NCI-H1105 (cell line): ENCODE measurements at places on chromosomes 12 and 14.
A peak's percentile ranks its signal among the peaks of the same experiment; 100 is the strongest.

GRCh38 chr14:39912192-39913100 lies 480.2 kb upstream of the FBXO33 start:
- no peak for DNase-seq

- DNase-seq = peak; percentile 89
These were observed 67.3 kb downstream of the SPTB start for GRCh38 chr14:64812412-64812811.

DNA sequence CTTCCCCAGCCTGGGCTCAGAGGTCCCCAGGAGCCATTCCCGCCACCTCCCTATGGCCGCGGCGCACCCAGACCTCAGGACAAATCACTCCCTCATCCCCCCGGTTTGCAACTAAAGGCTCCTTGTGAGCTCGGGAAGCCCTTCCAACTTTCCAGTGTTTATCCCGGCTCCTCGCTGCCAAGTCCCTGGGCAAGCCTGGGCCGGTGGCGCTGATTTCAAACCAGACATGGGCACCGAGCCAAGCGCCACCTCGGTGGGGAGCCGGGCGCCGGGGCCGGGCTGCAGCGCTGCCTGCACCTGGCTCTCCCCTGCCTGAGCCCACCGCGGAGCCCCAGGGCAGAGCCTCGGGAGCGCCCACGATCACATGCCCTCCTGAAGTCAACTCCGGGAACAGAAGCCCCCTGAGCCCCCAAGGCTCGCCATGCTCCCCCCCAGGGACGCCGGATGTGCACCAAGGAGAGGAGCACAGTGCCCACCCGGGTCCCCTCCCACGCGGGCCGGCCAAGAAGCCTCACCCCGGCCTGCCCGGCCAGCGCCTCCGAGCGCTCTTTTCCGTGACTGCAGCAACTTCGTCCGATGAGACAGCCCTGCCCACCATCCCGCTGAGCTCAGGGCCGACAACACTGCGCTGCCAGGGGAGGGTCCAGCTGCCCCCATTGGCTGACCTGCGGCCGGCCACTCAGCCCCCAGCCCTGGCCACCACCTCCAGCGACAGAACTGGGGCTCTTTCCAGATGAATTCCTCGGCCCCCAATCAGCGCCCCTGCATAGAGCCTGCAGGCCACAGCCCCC lies 50.0 kb downstream of the NCOR2 start:
- DNase-seq = peak; percentile 97

- peak; percentile 69 for DNase-seq
These were observed 111.4 kb downstream of the EGLN3 start for GRCh38 chr14:33839193-33840076.

- DNase-seq = no peak
These were observed 377.7 kb downstream of the NUAK1 start for GRCh38 chr12:105761075-105761474.

- DNase-seq = no peak
These were observed 77.0 kb downstream of the POLR3B start for GRCh38 chr12:106434526-106434925.

- DNase-seq = no peak
These were observed 96.2 kb downstream of the SEC23A start for GRCh38 chr14:39006721-39007410.

GRCh38 chr12:71159264-71159663 lies 1.5 kb upstream of the TSPAN8 start:
- no peak for DNase-seq

DNA sequence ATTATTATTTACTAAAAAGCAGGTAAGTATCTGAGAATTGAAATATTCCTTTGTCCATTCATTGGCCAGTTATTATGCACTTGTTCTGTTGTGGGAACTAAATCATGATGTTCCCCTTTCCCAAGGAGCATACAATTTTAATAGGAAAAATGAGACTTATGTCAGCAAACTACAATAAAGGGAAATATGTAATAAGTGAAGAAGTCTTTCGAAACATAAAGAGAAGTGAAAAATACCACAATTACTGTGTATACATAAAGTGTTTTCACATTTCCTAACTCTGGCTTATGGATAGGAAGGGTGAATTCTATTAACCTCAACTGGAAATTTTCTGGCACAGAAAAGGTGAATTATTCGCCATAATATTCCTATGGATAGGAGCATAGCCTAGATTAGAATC lies 78.4 kb upstream of the DNM1L start:
- DNase-seq = no peak

- no peak for DNase-seq
These were observed 2.1 kb downstream of the PLD4 start for GRCh38 chr14:104926619-104927431.

DNA sequence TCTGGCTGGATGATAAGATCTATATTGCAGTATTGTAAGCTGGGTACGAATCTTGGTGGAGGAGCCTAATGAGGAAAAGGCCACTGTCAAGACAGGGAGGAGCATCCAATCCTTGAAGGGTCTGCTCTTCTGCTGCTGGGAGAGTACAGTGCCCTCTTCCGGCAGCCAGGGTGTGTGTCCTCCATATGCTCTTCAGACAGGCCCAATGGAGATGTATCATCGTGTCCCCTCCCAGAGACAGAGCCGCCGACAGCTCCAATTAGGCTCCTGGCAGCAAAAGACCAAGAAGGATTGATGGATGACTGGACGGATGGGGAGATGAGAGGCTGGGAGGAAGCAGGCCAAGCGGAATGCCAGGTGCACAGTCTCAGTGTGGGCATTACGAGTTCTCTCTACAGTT lies 51.6 kb upstream of the PIWIL1 start:
- DNase-seq = no peak
